Foreskin keratinocyte (primary cell): ENCODE measurements at places on chromosomes 7 and 10. TPM values are rescaled to one million over a fixed set of nuclear protein-coding genes. Genes with fewer than 3 reads are reported as not detected.

LIPM gene
- 0.07 TPM in 1 of 2 replicates, not detected in the other for polyA plus RNA-seq

OR6B1 gene
- not detected in 2 replicates for polyA plus RNA-seq

ADIRF gene
- polyA plus RNA-seq = 96.5 and 140 TPM in 2 replicates

RAPGEF5 gene
- polyA plus RNA-seq = 0.51 and 0.54 TPM in 2 replicates

OPN1SW gene
- polyA plus RNA-seq = not detected in 2 replicates

CRTAC1 gene
- polyA plus RNA-seq = not detected in 2 replicates

CTNNA3 gene
- polyA plus RNA-seq = not detected in 2 replicates

ANXA8L1 gene
- 156 and 267 TPM in 2 replicates for polyA plus RNA-seq

SRRM3 gene
- 0.92 and 1.3 TPM in 2 replicates for polyA plus RNA-seq

DDX56 gene
- 91.2 and 93.8 TPM in 2 replicates for polyA plus RNA-seq

ADRA2A gene
- not detected in 2 replicates for polyA plus RNA-seq

SLC16A9 gene
- polyA plus RNA-seq = 2.5 and 9.8 TPM in 2 replicates

CYP2C19 gene
- not detected in 2 replicates for polyA plus RNA-seq

ODAD2 gene
- polyA plus RNA-seq = 0.14 and 0.15 TPM in 2 replicates

IGFBP1 gene
- not detected in 2 replicates for polyA plus RNA-seq

AGBL3 gene
- 0.69 and 0.86 TPM in 2 replicates for polyA plus RNA-seq

LRRD1 gene
- polyA plus RNA-seq = not detected in 2 replicates

BMS1 gene
- polyA plus RNA-seq = 10.4 and 13.0 TPM in 2 replicates

FAM241B gene
- polyA plus RNA-seq = 6.8 and 15.7 TPM in 2 replicates

KCP gene
- polyA plus RNA-seq = 0.03 TPM in 2 replicates

C7orf33 gene
- polyA plus RNA-seq = not detected in 2 replicates
